Stimulated activated CD8-positive, alpha-beta memory T cell treated with anti-CD3 and anti-CD28 coated beads, Interleukin-7, amount 100 ng/mL, for 4 hours (primary cell): ENCODE measurements at places on chromosomes 13 and 19.

DNA sequence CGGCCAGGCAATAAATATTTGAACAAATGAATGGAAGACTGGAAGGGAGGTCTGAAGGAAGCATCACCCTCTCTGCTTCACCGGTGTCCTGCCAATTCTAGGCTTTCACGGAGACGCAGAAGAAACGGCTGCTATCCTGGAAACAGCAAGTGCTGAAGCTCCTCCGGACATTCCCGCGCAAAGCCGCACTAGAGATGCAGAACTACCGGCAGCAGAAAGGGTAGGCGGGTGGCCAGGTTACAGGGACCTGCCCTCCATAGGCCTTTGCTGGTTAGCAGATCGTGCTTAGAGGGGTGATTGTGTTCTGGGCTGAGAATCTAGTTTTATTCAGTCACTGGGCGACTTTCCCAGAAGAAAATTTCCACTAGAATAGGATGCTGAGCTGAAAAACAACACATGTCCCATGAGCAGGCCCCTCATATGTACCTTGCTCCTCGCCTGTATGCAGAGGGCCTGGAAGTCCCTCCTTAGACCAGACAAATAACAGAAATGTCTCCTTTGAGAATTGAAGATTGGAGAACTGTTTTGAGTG, 11.0 kb downstream of the PAF1 start:
- no peak for DNase-seq

DNA sequence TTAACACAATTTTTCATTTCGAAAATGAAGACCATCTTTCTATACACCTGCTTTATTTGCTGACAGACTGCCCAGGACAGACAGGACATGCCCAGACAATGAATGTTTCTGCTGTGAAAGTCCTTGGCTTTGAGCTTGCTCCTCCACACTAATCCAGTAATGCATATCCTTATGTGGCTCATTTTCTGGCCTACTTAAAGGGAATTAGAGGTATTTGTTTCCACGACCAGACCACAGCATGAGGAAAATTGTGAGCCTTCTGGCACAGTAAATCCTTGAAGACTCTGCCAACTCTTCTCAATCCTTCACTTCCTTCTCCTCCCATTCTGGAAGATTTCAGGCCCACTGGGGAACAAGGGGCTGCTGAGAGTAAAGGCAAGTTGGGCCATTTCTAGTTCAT, 25.7 kb downstream of the CCDC70 start:
- no peak for DNase-seq

- DNase-seq = no peak
Measured at GRCh38 chr19:378706-379105, 30.2 kb downstream of the C2CD4C start.

DNA sequence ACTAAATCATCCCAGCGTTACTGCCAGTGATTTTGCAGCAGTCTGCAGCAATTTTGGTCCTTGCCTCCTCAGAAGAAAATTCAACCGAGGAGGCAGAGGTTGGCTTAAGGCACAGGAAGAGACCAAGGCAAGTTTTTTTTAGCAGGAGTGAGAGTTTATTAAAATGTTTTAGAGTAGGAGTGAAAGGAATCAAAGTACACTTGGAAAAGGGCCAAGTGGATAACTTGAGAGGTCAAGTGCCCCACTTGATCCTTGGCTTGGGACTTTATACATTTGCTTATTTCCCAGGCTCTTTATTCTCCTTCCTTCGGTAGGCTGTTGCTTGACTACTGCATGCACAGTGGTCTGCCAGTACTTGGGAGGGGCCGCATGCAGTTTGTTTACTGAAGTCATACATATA, 2.9 kb upstream of the ZNF134 start:
- no peak for DNase-seq

DNA sequence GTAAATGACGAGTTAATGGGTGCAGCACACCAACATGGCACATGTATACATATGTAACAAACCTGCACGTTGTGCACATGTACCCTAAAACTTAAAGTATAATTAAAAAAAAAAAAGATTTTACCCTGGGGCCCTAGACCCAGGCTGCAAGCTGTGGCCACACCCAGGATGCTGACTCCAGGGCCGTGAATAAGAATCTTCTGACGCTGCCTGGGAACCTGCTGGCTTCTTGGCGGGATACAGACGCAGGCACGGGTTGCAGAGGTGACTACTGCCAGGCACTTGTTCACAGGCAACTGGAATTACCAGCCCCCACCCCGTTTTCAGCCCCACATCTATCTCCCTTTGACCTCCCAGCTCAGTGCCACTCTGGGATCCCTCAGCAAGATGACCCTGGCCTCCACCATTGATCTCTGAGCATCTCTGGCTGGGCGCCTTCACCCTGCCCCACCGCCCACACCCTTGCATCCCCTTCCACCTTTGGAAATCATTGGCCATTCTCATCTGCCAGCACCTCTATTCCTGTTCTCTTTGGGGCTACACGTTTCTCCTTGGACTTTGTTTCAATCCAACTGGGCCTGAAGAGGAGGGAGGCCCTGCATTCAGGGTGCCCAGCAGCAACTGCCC, 21.1 kb upstream of the CFAP97D2 start:
- no peak for DNase-seq
